Fibroblast of mammary gland (primary cell): ENCODE measurements at places on chromosomes 3 and 15.

DNA sequence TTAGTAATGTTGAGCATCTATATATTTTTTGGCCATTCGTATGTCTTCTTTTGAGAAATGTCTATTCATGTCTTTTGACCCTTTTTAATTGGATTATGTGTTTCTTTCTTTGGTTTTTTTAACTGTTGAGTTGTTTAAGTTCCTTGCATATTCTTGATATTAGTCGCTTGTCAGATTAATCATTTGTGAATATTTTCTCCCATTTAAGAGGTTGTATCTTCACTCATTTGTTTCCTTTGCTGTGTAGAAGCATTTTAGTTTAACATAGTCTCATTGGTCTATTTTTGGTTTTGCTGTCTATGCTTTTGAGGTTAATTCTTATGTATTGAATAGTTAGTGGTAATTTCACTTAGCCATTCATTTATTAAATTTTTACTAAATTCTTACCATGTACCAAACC, 283.8 kb downstream of the ZPLD1 start:
- no peak for DNase-seq

- DNase-seq = peak; percentile 10
Measured at GRCh38 chr3:14532691-14533456, 7.3 kb downstream of the GRIP2 start.

GRCh38 chr15:101250873-101251829, 697 bp downstream of the CHSY1 start:
- no peak for DNase-seq

- DNase-seq = peak; percentile 78
Measured at GRCh38 chr3:27596334-27596841, 112.2 kb upstream of the SLC4A7 start.

DNA sequence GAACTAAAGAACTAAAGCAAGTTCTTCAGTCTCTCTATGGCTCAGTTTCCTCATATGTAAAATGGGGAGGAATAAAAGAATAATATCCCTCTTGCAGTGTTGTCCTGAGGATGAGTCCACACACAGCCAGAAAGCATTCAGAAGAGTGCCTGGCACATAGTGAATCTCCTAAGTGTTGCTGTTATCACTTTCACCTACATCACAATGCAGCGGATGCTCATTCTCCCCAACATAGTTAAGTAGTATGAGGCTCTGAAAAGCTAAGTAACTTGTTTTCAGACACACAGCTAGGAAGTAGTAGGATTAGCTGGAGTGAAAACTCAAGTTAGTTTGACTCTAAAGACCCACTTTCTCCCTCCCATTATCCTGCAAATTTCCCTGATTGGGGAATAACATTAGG, 9.1 kb upstream of the USP3 start:
- no peak for DNase-seq

DNA sequence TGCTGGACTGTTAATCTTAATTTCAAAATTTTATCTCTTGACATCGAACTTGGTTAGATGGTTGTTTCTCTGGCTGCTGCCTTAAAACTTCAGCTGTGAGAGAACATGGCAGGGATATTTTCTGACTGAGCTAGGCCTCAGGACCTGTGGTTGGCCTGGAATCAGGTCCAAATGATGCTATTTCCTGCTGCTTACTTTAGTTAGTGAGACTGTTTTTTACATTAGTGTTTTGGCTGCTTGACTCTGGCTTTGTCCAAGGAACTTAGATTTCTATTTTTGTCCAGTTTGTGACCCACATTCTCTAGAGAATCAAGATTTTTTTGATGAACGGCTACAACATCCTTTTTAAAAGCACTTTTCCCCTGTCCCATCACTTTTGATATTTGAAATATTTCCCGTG, 497.9 kb upstream of the SGO1 start:
- peak; percentile 75 for DNase-seq

GRCh38 chr15:89665449-89666181, 10.3 kb upstream of the KIF7 start:
- peak; percentile 57 for DNase-seq

- peak; percentile 18 for DNase-seq
Measured at GRCh38 chr3:106371221-106371970, 502.6 kb upstream of the CBLB start.

DNA sequence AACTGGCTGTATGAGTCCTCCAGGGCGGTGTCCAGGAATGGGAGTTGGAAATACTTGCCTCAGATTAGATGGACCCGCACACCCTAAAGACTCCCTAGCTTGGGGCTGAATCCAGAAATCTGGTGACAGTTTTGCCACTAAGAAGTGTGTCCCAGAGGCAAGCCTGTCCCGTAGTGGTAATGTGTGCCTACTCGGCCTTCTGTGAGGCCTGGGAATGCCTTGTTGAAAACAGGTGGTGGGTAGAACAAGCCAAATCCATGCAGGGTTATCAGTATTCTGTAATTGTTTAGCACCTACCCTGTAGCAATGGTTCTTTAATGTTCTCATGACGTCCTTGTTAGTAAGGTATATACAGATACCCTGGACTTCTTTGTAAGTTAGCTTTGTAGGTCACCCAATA, 1.6 kb downstream of the C3orf52 start:
- DNase-seq = no peak

DNA sequence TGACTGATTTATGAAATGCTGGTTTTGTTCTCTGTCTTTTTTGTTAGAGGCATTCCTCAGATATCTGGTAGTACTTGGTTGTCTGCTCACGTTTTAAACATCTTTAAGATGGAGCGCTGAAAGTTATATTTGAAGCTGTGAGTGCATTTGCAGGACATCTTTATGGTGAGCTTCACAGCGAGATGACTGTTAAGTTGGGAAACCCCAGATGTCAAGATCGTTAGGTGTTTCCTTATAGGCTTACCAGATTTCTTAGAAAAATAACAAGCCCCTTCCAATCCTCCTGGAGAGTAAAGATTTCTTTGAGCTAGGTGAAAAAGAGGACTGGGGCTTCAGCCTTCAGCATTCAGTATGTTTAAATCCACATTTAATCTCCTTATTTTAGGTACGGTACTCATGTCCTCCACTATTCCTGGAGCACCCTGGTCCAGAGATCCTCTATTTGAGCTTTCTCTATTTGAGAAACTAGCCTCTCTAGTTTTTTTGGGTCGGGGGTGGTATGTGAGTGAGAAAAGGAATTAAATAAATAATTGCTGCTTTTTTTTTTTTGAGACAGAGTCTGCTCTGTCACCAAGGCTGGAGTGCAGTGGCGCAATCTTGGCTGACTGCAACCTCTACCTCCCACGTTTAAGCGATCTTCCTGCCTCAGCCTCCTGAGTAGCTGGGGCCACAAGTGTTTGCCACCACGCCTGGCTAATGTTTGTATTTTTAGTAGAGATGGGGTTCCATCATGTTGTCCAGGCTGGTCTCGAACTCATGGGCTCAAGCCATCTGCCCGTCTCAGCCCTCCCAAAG, 72.3 kb downstream of the ZNF609 start:
- DNase-seq = peak; percentile 14

DNA sequence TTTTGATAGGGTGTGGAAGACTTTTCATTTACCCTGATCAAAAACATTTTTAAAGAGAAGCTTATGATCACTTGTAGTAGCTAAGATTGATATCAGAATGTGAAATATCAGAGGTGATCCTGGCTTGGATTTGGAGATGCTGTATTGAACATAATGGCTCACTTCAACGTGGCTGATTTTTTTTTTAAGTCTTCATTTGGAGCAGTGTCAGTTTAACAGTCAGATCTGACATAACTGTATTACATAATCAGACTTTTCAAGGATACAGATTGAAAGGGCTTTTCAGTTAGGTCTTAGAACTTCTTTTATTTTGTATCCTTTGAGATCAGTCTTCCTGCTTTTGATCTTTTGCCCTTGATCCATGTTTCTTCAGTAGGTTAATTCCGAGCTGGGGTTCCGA, 98.5 kb downstream of the ITPR1 start:
- DNase-seq = no peak

DNA sequence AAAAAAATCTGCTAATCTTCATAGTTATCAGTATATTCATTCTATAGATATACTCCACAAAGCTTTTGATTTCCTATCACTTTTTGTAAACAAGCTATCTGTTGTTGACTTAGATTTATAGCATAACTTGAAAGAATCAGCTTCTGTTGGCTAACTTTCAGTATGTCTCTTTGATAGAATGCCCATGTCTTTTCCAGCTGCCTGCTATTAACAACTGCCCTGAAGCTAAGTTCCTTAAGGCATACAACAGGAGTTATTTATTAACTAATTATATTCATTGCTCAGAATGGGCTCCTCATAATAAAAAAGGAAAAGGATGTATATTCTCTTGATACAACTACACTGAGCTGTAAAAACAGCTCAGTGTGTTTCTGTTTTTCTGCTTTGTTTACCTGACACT, 293.9 kb downstream of the TUSC7 start:
- DNase-seq = no peak

DNA sequence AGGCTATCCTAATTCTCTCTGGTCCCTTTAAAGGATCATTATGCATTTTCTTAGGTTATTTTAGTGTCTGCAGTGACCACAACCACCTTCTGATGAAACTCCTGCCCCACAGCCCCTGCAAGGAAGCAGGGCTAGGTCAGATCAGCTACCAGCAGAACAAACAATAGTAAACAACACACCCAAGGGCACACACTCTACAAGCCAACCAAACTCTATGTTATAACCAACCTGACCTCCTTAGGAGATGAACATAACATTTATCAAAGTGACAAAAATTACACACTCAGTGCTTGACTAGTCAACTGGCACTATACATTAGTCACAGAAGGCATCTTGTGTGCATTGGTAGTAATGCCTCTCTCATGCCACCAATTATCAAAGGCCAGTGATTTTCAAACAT, 17.3 kb downstream of the DENND6A start:
- DNase-seq = no peak

DNA sequence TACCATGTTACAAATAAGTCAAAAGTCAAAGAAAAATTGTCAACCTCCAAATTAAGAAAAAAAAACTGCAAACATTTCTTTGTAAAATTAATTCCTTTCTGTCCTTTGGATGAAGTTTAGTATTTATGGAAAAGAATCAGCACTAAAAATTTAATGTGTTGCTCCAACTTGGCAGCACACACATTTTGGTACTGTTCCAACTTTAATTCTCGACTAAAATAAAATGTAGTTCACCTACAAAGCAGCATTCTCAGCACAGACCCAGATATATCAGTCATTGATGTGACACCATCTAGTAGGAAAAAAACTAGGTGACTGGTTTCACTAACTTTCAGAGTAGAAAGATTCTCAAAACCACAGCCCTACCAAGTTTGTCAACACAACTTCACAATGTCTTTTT, 131.7 kb upstream of the ROBO2 start:
- DNase-seq = no peak

DNA sequence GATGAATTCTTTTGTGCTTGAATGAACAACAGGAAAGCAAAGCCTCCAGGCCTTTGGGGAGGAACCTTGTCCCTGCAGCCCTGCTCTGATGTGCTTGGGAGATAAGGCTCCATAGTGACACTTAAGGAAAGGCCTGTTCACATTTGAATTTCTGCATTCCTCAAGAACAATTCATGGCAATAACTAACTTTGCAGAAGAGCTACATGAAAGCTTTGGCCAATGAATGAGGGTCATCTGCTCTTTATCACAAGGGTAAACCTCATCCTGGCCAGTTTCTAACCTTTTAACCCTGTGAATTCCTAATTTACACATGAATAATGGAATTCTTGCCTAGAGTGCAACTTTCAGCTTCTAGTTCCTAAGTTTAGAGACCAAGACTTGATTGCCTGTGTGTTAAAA, 5.6 kb downstream of the PRTG start:
- no peak for DNase-seq

DNA sequence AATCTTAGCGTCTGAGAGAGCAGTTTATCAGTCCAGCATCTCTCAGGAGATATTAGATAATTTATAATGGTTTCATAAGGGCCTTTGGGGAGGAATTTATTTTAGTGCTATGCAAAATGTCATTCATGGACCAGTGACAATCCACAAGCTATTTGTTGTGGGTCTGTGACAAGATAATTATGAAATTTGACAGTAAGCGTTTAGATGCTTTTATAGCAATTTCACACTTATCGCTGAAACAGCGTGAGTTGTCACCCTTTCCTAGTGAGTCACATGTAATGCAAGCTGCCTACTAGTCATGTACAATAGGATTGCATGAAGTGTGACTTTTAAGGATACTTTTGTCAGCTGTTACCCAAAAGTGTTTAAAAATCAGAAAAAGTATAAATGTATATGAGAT, 315.6 kb upstream of the THBS1 start:
- DNase-seq = no peak

GRCh38 chr15:76084256-76084655, 24.5 kb downstream of the TMEM266 start:
- no peak for DNase-seq

DNA sequence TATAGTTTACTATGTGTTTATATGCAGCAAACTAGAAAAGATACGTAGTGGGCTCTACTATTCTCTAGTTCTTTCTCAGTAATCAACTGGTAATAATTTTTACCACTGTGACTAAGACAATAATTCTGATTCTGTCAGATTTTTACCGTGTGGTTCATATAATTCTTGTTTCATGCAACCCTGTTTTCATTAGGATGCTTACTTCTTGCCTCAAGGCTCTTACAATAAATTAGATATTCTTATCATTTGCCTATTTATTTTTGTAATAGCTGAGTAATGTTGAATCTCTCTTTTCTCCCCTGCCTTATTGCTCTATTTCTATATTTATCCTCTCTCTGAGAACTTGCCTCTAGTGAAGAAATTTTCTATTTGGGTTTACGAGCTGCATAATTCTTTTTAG, 524.7 kb downstream of the NAALADL2 start:
- DNase-seq = peak; percentile 47

DNA sequence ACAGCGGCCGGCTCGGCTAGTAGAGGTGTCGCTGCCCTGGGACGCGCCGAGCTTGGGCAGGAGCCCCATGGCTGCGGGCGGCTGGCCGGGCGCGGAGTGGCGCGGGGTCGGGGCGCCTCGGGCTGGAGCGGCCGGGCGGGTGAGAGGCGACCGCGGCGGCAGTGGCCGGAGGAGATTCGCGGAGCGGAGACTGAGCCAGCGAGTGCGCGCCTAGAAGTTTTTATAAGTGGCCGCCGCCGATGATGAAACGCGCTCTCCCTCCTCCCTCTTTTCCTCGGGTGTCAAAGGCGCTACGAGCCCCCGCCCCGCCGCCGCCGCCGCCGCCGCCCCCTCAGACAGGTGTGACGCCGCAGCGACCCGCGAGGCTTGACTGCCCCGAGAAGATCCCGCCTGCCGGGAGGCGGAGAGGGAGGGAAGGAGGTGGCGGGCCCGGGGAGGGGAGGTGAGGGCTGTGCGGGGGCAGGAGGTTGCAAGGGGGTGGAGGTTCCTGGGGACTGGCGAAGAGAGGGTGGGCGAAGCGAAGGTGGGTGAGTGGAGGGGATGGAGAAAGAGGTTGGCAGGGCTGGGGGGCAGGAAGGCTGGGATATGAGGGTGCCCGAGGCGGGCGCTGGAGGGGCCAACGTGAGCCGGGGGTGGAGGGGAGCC, at the start of gene SLCO2A1:
TSS of gene SLCO2A1 (minus strand) at position 192 of the 645 bp plus-strand sequence. CDS start at position 69, 123 bp downstream.
- DNase-seq = peak; percentile 17

GRCh38 chr15:29333261-29333660, 63.6 kb upstream of the NSMCE3 start:
- DNase-seq = no peak

- no peak for DNase-seq
Measured at GRCh38 chr15:67731112-67731721, 94.1 kb upstream of the SKOR1 start.

- no peak for DNase-seq
Measured at GRCh38 chr15:88998980-88999713, 86.0 kb upstream of the MFGE8 start.
